Stimulated activated CD8-positive, alpha-beta memory T cell treated with anti-CD3 and anti-CD28 coated beads, Interleukin-2, amount 100 ng/mL, for 48 hours (primary cell): ENCODE measurements at places on chromosomes 6 and 20.

DNA sequence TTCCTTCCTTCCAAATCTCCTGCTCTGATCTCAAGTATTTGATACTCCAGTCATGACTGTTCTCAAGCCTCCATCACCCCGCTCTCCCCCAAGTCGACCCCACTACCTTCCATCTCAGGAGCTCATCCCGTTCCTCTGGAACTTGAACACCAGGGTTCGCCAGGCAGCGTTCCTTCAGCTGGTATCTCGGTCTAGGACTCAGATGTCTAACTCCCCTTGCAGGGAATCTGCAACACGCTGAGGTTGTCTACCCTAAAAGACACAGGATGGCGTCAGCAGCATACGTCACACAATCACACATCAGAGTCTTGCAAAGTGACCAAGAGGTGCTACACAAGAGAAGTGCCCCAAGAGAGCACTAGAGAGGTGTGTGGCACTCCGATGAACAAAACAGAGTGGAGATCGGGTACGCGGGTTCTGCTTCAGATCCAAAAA, 706 bp downstream of the ZNF184 start:
- peak; percentile 46 for DNase-seq

- DNase-seq: no peak
Measured at GRCh38 chr6:11779329-11780096, 910 bp upstream of the ADTRP start.

- DNase-seq: no peak
Measured at GRCh38 chr6:86256615-86257187, 614.0 kb upstream of the SYNCRIP start.

GRCh38 chr6:147298461-147298860, 94.2 kb downstream of the STXBP5 start:
- DNase-seq: no peak

DNA sequence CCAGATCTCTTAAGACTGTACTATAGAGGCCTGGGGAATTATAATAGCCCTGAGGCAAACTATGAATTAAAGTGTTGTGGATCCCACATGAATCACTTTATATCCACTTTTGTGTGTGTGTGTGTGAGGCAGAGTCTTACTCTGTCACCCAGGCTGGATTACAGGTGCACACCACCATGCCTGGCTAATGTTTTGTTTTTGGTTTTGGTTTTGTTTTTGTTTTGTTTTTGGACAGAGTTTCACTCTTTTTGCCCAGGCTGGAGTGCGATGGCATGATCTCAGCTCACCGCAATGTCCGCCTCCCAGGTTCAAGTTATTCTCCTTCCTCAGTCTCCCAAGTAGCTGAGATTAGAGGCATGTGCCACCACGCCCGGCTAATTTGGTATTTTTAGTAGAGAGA, 32.2 kb upstream of the MICB start:
- DNase-seq: no peak

DNA sequence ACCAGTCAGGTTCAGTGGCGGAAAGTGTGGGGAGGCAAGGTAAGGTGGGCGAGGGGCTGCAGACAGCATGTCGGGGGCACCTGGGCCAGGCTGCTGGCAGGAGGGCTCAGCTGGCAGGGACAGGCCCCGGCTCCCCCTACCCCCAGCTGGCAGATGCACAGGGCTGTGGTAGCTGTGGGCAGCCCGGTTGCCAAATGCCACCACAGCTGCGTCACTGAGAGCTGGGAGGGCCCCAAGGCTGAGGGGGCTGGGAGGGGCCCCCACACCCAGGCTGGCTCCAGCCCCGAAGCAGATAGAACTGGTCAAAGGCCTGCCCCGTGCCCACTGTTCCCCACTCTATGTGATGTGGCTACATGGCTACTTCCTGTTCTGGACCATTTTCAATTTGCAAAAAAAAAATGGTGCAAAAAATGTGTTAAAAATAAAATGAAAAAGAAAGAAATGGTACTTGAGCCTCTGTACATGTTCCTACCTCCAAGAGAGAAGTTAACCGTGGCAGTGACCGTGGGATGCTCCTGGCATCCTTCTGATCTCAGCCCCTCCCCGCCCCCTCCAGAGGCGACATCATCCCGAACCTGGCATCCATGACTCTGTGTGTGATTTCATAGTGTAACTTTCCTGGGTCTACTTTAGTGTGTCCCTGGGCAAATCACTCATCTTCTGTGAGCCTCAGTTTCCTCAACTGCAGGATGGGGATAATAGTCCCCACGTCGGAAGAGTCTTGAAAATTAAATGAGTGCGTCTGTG, 64.4 kb downstream of the UBE2V1 start:
- DNase-seq: peak; percentile 35

GRCh38 chr6:153140299-153140698, 9.2 kb upstream of the RGS17 start:
- no peak for DNase-seq

GRCh38 chr20:21360705-21361104, 36.6 kb downstream of the NKX2-4 start:
- DNase-seq: no peak
